GM12891 (cell line): ENCODE measurements at places on chromosomes 6 and 20.

- DNase-seq: no peak
These were observed at the start of gene TBX18 for GRCh38 chr6:84764332-84765049. TBX18 (minus strand) TSS chr6:84764598; CDS start chr6:84764181, 417 bp downstream.

GRCh38 chr20:43939762-43940121 is 25.1 kb downstream of the TOX2 start:
- DNase-seq: no peak

- no peak for DNase-seq
These were observed 1.7 kb downstream of the PHF10 start for GRCh38 chr6:169722362-169723199.

DNA sequence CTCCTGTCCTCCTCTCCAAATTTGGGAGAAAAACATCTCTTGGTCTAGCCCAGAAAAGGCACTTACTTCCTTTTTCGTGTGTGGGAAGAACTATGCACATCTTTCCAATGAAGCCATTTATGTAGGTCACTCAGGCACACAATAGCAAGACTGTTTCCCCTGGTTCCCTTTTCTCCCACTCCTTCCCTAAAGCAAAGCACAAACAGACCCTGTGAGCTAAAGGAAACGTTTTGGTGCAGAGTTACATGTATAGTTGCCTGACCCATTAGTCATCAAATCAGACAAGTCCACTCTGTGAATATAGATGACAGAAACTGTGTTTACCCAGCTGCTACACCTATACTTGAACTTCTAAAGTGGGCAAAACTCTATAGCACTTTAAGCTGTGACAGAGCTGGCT is 474.6 kb downstream of the COL12A1 start:
- no peak for DNase-seq

GRCh38 chr6:7758456-7758855 is 32.6 kb downstream of the BMP6 start:
- no peak for DNase-seq

- DNase-seq: no peak
These were observed 129.4 kb downstream of the BCAS1 start for GRCh38 chr20:53940907-53941545.

DNA sequence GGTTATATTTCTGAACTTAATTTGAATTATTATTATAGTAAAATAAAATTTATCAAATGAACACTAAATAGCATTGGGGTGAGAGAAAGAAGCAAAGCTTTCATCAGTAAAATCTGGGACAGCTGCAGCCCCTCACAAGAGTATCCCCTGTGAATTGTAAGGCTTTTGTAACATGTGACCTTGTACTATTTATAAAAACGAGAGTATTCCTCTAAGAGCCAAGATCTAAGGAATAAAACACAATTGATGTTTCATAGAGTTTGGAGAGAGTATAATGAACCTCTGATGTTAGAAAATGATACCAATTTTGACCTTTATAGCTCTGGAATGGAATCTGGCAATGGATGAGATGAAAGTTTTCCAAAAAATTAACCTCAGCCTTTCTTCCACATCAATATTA is 617.2 kb upstream of the ID4 start:
- no peak for DNase-seq

DNA sequence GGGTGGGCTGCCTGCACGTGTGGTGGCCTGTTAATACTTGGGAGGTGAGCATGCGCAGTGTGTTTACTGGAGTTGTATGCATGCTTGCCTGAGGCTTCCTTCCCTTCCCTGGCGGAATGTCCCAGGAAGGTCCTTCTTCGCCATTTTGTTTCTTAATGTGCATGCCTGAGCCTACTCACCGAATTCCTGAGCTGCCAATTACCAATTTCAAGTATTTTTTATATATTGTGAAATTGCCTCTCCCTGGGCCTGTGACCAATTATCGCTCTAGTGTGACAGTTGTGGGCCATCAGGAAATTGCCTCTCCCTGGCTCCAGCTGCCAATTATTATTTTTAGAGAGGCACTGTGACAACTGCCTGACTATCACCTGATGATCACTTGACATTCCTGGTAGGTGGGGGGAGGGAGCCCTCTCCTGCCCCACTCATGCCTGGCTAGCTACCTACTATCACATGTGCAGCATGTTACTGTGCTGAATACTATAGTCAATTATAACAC is 70.0 kb downstream of the FAM50B start:
- DNase-seq: no peak

DNA sequence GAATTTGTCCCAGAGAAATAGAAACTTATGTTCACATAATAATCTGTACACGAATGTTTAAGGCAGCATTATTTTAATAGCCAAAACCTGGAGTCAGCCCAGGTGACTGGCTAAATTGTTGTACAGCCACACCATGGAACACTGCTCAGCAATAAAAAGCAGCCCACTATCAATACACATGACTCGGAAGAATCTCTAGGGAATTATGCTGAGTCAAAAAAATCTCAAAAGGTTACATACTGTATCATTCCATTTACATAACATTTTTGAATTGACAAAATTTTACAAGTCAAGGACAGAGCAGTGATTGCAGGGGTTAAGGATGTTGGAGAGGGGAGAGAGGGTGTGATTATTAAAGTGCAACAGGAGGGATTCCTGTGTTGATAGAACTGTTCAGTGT is 163.4 kb downstream of the UBE3D start:
- DNase-seq: no peak

- DNase-seq: no peak
These were observed 11.8 kb downstream of the SMPDL3A start for GRCh38 chr6:122800906-122801305.
